ENCODE measurements at places on chromosomes 5 and 9.

DNA sequence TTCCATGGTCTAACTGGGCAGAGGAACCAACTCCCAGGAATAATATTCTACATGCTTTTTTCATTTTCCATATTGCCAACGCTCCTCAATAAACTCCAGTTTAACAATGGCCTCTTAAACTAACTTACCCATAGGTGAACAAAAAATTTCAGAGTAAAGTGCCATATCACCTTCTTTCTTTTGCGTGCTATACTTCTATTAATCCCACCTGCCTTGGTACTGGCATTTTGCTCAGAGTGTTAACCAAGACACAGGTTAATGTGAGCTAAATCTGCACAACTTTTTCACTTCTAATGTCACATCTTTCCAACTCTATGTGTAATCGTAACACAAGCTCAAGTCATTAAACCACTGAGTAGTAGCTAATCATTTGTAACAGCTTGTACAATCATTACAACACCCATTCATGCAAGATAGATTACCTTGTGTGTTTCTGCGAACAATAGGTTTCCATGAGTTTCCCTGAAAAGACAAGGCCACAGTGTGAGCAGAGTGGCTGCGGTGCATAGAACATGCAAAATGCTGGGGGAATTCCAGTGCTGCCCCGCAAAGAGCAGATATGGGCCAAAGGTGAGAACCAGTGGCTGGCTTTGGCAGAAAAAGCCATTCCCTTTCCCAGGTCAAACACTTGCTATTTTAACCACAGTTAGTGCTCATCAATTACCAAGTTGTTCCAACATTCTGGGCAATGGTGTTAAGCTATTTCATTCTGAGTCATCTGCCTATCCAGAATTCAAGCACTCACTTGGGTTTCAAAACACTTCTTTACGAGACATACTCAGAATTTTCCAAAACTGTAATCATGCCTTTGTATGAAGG lies 42.8 kb downstream of the TIMD4 start:
- DNase-seq: no peak

DNA sequence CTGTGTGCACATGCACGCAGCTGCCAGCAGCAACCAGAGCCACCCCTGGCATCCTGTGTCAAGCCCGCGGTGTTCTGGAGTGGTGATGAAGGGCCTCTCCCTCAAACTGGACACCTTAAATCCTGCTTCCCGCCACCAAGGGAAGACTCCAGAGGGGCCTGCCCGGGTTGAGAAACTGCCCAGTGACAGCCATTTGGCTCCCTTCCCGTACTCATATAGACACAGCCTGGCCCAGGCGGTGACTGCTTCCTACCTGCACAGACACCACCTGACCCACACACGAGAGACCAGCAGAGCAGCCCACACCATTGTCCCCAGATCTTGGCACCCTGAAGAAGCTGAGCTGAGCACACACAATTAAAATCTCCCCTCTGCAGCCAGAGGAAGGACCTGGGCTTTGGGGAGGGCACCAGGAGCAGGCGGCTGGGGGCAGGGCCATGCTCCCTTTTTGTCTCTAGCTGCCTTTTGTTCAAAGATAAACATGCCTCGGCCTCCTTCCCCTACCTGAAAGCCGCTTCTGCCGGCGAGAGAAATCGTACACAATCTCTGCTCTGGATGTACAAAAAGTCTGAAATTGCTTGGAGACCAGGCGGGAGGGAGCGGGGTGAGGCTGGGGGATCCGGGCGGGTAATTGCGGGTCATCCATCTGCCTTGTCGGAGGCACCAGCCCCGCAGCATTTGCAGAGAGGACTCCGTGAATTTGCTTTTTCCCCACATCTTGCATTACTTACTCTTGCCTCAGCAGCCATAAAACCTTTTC lies 78.4 kb downstream of the TSPAN17 start:
- no peak for DNase-seq

- DNase-seq: no peak
Measured at GRCh38 chr5:95557841-95558240, 2.9 kb downstream of the ARSK start.

GRCh38 chr5:81971111-81971711 lies 612 bp upstream of the ATG10 start:
- DNase-seq: peak; percentile 47

GRCh38 chr5:142170254-142170953 lies 61.8 kb downstream of the NDFIP1 start:
- DNase-seq: no peak

DNA sequence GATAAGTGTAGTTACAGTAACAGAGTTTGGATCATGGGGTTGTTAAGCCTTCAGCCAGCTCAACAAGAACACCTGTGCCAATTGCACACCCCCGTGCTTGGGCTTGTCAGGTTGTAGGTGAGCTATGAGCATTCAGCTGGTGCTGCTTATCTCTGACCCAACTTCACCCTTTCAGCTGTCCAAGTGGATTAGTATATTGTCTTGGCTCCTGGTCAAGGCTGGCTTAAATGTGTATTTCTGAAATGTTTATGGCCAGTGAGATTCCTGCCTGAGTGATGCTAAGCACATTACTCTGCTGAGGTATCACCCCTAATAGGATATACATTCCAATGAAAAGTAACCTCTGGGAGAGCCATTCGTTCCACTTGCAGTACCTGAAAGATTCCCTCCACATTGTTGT lies 44.2 kb upstream of the LMNB1 start:
- no peak for DNase-seq

GRCh38 chr5:12019306-12019705 lies 115.1 kb upstream of the CTNND2 start:
- no peak for DNase-seq
